HCT116 (cell line): ENCODE measurements at places on chromosomes 13 and 19.

DNA sequence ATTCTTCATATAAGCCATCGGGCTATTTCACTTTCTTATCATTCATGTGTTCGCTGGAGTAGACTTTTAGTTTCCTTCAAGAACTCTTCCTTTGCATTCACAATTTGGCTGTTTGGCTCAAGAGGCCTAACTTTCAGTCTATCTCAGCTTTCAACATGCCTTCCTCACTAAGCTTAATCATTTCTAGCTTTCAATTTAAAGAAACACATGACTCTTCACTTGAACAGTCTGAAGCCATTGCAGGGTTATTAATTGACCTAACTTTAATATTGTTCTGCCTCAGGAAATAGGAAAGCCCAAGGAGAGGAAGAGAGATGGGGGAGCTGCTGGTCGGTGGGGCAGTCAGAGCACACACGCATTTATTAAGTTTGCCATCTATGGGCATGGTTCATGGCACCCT, 158.1 kb downstream of the SUCLA2 start:
- no peak for DNase-seq

DNA sequence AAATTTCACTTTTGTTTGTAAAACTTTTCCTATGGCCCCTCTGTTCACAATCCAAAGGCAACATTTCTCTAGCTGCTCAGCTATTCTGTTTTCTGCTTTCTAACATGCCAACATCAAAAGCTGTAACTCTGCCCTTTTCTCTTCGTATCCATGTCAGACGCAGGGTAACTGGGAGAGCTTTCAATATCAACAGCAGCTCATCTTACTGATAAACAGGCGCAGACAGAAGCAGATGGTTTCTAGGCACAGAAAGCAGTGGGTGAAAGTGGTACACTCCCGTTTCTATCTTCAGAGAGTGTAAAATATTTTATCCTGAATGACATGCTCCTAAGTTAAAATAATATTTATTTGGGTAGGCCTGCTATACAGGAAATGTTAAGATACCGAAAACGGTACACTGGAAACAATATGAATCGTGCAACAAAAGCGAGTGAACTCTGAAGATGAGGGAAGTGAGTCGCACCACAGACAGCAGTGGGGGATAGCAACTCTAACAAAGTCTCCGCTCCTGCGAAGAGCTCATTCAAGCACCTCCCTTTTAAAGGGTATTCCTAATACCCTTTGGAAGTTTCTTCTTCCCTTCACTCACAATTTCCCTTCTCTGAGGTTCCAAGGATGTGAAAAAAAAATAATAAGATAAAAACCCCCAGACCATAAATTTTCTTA, 798.3 kb downstream of the GPC5 start:
- no peak for DNase-seq

GRCh38 chr19:30376272-30376671, 4.1 kb downstream of the ZNF536 start:
- no peak for DNase-seq

- DNase-seq, result no peak
Measured at GRCh38 chr13:40389081-40389641, 277.3 kb downstream of the FOXO1 start.

- no peak for DNase-seq
Measured at GRCh38 chr13:110229905-110230563, 76.9 kb downstream of the COL4A1 start.

DNA sequence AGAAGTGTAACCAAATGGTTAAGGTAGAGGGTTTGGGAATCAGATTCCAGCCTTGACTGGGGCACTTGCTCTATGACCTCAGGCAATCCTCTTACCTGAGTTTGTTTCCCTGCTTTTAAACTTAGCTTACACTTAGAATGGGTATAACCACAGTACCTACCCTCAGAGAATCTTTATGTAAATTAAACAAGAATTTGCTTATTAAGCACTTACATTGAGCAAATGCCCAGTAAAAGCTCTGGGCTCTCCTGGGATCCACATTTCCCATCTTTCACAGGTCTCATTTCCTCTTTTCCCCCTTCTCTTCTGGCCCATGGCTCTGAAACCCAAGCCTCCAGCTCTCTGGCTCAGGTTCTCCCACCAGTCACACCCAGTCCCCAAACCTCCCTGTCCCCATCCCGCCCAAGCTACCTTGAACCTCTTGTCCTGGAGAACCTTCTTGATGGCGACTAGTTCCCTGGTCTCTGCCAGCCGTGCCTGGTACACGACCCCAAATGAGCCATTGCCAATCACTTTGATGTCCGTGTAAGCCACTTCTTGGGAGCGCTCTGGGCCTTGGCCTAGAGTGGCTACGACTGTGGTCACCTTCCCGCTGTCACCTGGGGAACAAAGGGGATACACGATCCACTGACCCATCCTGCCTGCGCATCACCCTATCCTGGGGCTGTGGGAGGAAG, 2.7 kb downstream of the GSK3A start:
- no peak for DNase-seq

DNA sequence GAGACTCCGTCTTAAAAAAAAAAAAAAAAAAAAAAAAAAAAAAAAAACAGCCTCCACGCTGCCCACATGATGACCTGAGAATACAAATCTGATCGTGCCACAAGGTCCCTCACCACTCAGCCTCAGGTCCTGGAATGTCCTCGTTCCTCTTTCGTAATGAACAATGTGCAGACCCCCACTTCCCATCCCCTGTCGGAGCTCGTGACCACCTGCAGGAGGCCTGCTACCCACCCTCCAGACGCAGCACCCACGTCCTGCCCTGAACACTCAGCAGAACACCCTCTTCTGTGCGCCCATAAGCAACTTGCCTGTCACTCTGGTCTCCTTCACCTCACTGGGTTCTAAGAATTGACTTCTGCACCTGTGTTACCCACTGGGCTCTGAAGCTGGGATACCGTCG, 166.4 kb downstream of the KATNAL1 start:
- no peak for DNase-seq
